ENCODE measurements at places on chromosomes 5 and 9.
A peak's percentile ranks its signal among the peaks of the same experiment; 100 is the strongest.

- peak; percentile 35 for DNase-seq
Measured at GRCh38 chr9:33946779-33947535, 101.7 kb downstream of the UBAP2 start.

DNA sequence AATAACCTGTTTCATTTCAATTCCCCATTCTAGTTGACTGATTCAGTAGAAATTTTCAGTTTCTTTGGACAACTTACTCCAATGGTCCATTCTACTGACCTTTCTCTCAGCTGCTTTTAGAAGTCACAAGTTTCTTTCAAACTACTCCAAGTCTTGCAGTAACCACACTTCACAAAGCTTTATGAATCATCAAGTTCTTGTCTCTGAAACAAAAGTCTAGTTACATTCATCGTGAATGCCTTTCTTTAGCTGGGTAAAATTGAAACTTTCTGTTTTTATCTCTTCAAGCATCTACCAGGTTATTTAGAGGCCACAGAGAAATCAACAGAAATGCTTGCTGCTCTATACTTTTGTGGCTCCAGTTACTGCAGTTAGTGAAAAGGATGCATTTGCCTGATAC, 405.4 kb downstream of the TMEM232 start:
- no peak for DNase-seq

- no peak for DNase-seq
Measured at GRCh38 chr5:130743092-130743491, 422.0 kb downstream of the HINT1 start.

DNA sequence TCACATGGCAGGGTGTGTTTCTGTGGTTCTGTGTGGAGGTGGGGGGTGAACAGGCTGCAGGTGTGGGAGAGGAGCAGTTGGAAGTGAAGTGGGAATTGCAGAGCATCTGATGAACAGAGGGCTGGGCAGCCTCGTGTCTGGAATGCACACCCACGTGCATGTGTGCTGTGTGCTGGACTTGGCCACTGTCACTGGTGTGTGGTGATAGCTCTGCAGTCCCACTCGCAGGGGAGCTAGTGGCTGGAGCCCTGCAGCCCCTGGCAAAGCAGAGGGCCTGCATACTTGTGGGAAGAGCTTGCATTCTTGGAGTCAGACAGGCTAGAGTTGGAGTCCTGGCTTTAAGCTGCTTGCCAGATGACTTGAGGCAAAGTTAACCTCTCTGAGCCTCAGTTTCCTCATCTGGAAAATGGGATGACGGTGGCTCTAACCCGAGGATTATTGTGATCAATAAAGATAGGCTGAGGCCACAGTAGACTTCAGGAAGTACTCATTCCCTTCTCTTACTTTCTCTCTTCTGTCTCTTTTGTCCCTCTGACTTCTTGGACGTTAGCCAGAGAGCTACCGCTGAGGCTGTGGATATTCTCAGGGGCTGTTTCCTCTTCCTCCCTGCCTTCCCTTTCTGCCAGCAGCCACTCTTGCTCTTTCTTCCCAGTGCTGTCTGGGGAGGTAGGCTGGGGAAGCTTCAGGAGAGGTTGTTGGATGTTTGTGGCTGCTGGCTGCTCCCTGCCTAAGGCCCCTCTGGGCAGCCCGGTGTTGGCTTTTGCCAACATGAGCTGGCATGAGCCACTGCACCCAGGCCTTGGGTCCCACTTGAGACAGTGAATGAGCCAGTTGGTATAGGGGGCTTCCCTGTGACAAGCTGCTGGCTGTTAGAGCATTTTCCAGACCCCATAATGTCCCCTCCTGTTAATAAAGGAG, 18.3 kb downstream of the PSAT1 start:
- no peak for DNase-seq

DNA sequence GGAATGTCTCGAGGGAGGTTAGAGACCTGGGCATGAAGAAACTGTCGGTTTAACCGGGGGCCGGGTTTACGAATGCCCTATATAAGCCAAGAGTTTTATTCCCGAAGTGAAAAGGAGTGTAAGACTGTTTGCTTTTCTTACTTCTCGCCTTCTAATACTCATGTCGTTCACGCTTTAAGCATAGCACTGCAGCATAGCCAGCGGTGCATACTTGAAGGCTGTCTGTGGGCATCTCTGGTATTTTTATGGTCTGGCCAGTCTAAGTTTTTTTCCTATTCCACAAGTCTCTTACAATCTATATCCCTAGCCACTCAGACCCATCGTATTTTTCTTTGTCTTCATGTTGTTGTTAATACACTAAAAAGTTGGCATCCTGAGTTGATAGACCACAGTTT, 1.2 kb downstream of the UHRF2 start:
- DNase-seq, result no peak

- no peak for DNase-seq
Measured at GRCh38 chr5:66818304-66818934, 222.2 kb downstream of the MAST4 start.

DNA sequence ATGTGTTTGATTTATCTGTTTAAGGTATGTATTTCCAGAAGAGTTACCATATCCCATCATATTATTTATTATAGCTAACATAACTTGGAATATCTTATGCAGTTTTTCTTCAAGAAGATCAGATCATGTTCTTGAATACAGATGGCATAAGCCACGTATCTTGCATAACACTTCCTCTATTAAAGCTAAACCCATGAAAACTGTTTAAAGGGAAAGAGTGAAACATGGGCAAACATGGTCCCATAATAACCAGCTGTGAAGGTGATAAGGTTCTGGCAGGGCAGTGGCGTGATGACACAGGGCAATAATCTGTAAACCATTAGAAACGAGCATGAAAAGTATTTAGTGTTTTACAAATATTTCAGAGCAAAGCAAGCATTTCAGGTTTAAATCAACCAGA, 34.2 kb downstream of the EFNA5 start:
- no peak for DNase-seq

DNA sequence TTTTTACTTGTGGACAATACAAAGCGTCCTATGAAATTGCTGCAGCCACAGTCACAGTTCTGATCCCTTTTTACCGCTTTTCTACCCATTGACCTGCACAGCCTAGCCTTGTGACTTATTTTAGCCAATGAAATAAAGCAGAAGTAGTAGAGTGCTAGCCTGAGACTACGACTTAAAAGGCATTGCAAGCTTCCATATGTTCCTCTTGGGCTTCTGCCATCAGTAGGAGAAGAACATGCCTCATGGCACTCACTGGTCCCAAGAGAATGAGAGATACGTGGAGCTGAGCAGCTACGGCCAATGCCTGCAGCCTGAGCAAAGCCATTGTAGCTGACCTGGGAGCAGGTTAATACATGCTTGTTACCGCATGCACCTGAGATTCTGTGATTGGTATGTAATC, 416.6 kb upstream of the CLINT1 start:
- no peak for DNase-seq

DNA sequence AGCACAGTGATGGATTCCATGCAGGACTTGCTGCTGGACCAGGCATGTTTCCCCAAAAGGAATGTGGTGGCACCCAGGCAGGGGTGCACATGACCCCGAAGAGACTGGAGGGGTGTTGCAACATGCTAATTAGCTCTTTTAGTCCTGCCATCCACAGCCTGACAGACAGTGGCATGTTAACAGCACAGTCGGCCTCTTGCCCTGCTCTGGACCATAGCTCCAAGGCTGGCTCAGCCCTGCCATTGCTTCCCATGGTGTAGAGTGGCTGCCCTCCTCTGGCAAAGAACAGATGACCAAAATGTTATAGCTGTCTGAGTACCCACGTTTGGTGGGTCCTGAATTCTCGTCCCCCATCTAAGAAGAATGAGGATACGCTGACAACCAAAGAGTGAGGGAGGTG, 736.4 kb upstream of the PTPRD start:
- no peak for DNase-seq

GRCh38 chr9:98502976-98503325, 205.8 kb downstream of the GABBR2 start:
- DNase-seq, result no peak

- DNase-seq, result no peak
Measured at GRCh38 chr5:34016222-34016621, 8.4 kb upstream of the AMACR start.

GRCh38 chr9:36086442-36086841, 49.7 kb downstream of the RECK start:
- no peak for DNase-seq

DNA sequence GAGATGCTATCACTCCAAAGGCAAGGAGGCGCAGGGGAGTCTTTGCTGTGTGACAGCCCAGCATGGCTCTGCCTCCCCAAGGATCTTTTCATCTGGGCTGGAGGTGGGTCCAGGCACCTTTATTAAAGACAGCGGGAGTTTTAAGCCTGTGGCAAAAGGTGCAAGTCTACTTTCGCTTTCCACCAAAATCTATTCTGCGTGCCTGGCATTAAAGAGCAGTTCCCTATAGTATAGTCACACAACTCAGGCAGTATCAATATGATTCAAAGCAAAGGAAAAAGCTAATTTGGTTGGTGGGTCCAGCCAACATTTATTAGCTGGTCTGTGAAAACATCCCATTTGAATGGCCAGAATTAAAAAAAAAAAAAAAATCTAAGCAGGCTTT, 398.7 kb downstream of the EBF1 start:
- no peak for DNase-seq

GRCh38 chr5:4868140-4868735, 271.9 kb upstream of the ADAMTS16 start:
- peak; percentile 33 for DNase-seq

DNA sequence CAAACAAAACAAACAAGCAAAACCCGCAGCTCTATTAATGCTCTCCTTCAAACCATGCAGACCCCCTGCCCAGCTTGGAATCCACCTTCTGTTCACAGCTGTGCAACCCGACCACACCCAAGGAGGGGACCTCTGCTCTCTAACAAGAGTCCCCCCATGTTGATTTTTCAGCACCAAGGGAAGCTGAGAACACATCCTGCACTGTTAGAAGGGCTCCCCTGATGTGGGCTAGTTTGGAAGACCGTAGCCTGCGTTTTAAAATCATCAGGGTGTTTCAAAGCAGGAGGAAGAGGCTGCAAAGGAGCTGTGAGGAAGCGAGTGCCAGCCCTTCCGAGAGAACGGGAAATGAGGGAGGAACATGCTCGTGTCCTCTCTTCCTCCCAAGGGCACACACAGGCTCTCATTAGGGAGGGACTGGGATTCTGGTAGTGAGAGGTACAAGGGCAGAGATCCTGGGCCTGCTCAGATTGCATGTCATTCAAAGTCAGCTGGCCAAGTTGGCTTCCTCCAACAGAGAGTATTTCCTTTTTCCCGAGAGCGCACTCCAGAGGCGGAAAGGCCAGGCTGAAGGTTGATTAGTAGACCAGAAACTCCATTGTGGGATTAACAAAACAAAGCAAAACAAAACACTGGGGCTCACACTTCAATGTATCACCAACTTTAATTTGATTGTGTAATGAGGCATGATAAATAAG, 185.9 kb downstream of the SEMA6A start:
- DNase-seq, result no peak

DNA sequence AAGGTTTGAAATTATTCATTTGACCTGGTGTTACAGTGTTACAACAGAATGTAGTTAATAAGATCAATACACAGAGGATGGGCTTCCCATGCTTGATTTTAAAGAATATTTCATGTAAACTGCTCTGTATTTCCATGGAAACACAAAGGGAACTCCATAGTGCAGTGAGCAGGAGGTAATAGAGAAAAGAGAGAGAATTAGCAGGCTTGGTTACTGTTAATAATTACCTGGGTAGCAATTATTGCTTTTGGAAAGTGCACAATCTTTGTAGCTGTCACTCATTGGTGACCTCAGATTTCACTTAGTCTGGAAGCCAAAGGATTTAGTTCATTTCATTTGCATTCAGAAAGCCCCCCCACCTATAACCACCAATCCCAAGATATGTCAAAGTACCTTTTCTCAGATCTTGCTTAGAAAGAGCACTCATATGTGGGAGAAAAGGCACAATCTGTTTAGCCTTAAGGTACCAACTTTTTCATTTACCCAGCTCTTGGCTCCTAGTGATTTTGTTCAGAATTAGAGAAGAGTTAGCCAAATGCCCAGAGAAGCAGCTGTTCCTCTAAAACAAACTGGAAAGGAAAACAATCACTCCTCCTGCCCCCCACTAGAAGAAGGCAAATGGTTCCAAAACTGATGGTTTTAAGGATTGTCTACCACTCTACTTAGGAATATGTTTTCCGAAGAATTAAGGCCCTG, 234.5 kb upstream of the SLC24A2 start:
- DNase-seq, result no peak

DNA sequence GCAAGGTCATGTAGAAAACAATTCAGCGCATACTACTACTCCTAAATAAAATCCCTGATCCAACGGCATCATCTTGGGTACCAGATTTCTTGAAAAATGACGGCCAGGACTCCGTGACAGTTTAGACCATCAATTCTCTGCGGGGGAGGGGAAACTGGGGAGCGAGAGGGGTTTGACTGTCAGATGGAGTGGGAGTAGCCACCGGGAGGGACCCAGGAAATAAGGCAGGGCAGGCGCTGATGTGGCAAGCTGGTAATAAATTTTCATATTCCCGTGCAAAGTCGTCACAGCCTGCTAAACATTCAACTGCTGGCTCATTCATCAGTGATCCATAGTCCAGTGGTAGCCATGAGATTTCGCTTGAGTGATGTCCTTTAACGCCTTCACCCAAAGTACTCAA, 457 bp upstream of the CDH18 start:
- DNase-seq, result no peak

GRCh38 chr5:112738191-112738560, 491 bp downstream of the APC start:
- DNase-seq, result no peak

DNA sequence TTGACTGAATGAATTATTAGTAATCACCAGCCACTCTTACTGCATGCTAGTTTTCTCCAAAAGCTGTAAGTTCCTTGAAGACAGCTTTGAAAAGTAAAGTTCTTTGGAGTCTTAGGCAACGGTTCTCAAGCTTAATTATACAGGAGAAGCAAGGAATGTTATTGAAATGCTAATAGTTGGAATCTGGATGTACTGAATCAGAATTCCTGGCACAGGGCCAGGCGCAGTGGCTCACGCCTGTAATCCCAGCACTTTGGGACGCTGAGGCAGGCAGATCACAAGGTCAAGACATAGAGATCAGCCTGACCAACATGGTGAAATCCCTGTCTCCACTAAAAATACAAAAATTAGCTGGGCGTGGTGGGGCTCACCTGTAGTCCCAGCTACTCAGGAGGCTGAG, 33.4 kb downstream of the GRIA1 start:
- DNase-seq, result no peak

GRCh38 chr5:107389130-107389774, 281.5 kb downstream of the EFNA5 start:
- peak; percentile 87 for DNase-seq

GRCh38 chr9:135504262-135505243, 4.1 kb downstream of the MRPS2 start:
- DNase-seq, result no peak

- DNase-seq, result no peak
Measured at GRCh38 chr9:112332977-112333638, at the start of gene PTBP3. PTBP3 (minus strand) TSS chr9:112333619; CDS start chr9:112297865, 35,754 bp downstream.

DNA sequence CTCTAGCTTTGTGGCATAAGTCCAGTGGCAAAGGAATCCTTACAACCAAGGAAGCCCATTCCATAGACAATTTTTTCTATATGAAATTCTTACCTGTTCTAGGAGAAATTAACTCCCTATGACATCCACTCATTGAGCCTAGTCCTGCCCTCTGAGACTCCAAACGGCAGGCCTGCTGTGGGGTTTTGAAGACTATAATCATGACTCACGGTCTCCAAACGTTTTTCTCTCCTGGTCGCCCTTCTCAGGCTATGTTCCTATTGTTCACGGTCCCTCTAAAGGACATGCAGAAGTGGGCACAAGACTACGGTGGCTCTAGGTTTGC, 611 bp downstream of the EXOSC3 start:
- no peak for DNase-seq

Data from Panc1 (cell line).